Lung (tissue), 17 donors: ENCODE measurements at places on chromosomes 16 and 17. TPM values are rescaled to one million over a fixed set of nuclear protein-coding genes. Genes with fewer than 3 reads are reported as not detected.

- DNase-seq: no peak
These were observed 18.9 kb downstream of the TMC5 start for GRCh38 chr16:19436540-19436939.

RCVRN gene
- 0.24 TPM for polyA plus RNA-seq

DNA sequence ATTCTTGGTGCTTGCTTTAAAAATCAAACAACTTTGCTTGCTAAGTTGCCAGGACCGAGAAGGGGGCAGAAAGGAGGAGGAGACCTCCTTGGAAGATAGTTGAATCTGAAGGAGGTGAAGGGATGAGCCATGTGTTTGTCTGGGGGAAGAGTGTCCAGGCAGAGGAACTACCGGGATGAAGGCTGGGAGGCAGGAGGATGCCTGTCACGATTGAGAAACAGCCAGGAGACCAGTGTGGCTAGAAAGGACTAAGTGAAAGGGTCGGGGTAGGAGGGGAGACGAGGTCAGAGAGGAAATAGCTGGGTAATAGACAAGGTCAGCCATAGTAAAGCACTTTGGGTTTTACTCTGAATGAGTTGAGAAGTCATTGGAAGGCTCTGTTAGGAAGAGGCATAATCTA is 38.9 kb upstream of the CSNK2A2 start:
- DNase-seq: no peak

- DNase-seq: peak; percentile 69
These were observed 12.4 kb downstream of the NMT1 start for GRCh38 chr17:45073414-45074070.

GRCh38 chr17:39688945-39689344 is 1.1 kb upstream of the PGAP3 start:
- no peak for DNase-seq

ENPP7 gene
- polyA plus RNA-seq: not detected

- DNase-seq: no peak
These were observed 14.0 kb downstream of the ANKRD11 start for GRCh38 chr16:89476379-89476778.

- no peak for DNase-seq
These were observed 67.4 kb downstream of the MRM1 start for GRCh38 chr17:36668824-36669223.

- no peak for DNase-seq
These were observed 51.5 kb downstream of the SHISA6 start for GRCh38 chr17:11292491-11292890.

GRCh38 chr16:14307527-14308367 is 236.6 kb downstream of the MRTFB start:
- no peak for DNase-seq

CD19 gene
- 0.33 TPM for polyA plus RNA-seq

TPSAB1 gene
- polyA plus RNA-seq: 89.3 TPM

DNA sequence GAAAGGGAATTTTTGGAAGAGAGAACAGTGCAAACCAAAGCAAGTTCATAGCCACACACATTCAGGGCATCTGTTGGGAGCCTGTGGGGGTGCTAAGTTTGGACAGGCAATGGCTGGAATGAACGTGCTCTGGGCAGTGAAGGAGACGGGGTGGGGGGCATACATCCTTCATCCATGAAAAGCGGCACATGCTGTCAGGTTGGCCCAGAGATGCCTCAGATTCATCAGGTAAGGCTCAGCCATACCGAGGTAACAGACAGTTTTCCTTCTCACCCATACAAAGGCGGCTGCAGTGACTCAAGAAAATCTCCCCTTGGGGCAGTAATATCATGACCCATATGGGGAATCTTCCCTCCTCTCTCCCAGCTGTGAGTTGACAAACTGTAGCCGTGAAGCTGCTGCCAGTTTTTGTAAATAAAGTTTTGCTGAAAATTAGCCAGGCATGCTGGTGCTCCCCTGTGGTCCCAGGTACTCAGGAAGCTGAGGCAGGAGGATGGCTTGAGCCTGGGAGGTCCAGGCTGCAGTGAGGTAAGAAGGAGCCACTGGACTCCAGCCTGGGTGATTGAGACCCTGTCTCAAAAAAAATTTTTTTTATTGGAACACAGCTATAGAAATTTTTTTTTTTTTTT is 9.2 kb upstream of the UBALD2 start:
- DNase-seq: no peak

ZSCAN10 gene
- not detected for polyA plus RNA-seq

DNA sequence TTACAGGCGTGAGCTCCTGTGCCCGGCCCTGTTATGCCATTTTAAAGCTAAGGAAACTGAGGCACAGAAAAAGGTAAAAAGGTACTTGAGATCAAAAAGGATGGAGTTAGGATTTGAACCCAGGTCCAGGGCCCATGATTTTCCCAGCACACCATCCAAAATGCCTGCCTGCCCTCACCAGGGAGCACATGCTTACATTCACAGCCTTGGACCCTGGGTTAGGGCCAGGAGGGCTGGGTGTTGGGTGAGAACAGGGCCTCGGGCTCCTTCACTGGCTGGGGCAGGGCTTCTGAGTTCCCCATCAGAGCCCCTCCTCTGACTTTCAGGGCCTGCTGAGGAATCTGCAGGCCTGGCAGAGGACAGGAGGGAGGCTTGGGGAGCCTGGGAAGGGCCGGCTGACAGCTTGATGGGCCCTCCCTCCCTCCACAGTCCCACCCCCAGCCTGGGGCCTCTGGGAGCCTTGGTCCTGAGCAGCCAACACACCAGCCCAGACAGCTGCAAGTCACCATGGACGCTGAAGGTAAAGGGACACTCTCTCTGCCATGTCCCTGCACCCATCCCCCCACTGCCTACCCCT is at the start of gene QPRT:
Gene QPRT (plus strand): TSS at position 490 of the 577 bp plus-strand sequence. CDS start 18 bp downstream, at position 508.
- DNase-seq: peak; percentile 93

KRT20 gene
- polyA plus RNA-seq: 0.24 TPM

WNT9B gene
- 0.18 TPM for polyA plus RNA-seq

ARHGDIG gene
- 0.07 TPM for polyA plus RNA-seq

ITGB3 gene
- 5.7 TPM for polyA plus RNA-seq

DNA sequence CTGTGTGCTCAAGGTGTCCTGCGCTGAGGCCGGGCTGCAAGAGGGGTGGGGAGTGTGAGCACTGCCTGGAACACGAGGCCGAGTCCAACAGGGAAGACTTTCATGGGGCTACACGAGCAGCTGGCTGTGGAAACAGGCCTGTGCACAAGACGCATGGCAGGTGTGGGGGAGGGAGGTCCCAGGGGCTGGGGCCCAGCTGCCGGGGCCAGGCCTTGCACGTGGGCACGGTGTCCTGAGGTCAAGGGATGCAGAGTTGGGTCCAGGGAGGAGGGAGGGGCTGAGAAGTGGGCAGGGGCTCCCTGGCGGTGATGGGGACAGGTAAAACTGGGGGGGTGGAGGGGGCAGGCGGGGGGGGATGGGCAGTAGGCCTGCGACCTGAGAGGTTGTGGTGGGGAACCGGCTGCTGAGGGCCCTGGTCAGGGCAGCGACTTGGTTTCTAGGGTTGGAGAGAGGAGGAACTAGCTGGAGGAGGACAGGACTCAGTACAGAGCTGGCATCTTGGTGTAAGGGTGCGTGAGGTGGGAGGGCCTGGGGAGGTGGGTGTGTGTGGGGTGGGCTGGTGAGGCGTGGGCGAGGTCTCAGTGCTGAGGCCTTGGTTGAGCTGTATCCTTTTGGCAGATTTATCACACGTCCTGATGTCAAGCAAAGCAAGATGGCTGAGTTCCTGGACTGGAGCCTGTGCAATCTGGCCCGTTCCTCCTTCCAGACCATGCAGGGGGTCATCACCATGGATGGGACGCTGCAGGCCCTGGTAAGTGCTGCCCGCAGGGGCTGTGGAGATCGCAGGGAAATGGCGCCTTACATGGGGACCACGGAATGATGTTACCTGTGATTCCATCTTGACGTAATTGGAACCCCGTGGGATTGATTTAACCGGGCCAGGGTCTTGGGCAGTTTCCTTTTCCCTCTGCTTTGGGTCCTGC is 29.4 kb downstream of the TBCD start:
- no peak for DNase-seq

GRCh38 chr17:29219378-29220047 is 27.1 kb upstream of the CRYBA1 start:
- DNase-seq: peak; percentile 93
